Stimulated activated CD4-positive, alpha-beta T cell treated with anti-CD3 and anti-CD28 coated beads, TNF-alpha, amount 100 ng/mL, for 4 hours (primary cell): ENCODE measurements at places on chromosomes 12 and 14.

- DNase-seq: no peak
Observed at GRCh38 chr12:71721783-71722505, 32.7 kb upstream of the RAB21 start.

DNA sequence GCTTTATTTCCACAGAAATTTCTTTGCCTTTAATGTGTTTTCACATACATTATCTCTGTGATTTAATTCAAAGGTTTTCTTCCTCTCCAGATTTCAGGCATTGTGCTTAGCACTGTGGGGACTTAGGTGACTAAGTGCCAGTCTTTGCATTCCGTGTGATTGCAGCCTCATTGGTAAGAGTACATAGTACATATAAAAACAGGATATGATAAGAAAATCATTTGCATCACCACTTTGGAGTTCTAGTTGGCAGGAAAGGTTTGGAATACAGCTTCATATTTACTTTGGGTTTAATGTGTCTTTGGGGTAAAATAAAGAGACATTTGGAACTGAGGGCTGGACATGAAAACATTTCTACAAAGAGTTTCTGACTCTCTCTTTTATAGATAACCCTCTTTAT lies 37.8 kb upstream of the C12orf75 start:
- no peak for DNase-seq

DNA sequence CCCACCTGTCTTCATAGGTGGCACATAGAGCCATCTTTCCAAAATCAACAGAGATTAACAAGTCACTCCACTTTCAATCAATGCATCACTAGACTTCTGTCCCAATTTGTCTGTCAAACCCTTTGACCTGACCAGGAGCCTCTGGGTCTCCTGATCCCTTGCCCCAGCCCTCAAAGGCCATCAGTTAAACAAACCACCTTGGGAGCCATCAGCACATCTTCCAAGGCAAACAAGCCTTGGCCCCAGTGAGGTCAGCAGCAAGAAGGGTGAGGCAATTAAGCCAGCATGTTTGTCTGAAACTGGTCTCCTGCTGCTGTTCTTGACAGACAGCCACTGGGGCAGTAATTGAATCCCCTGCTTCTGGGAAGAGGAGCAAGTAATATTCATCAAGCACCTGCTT lies 742.8 kb upstream of the TBX3 start:
- DNase-seq: no peak

GRCh38 chr14:81765651-81766275 lies 232.1 kb upstream of the SEL1L start:
- no peak for DNase-seq

DNA sequence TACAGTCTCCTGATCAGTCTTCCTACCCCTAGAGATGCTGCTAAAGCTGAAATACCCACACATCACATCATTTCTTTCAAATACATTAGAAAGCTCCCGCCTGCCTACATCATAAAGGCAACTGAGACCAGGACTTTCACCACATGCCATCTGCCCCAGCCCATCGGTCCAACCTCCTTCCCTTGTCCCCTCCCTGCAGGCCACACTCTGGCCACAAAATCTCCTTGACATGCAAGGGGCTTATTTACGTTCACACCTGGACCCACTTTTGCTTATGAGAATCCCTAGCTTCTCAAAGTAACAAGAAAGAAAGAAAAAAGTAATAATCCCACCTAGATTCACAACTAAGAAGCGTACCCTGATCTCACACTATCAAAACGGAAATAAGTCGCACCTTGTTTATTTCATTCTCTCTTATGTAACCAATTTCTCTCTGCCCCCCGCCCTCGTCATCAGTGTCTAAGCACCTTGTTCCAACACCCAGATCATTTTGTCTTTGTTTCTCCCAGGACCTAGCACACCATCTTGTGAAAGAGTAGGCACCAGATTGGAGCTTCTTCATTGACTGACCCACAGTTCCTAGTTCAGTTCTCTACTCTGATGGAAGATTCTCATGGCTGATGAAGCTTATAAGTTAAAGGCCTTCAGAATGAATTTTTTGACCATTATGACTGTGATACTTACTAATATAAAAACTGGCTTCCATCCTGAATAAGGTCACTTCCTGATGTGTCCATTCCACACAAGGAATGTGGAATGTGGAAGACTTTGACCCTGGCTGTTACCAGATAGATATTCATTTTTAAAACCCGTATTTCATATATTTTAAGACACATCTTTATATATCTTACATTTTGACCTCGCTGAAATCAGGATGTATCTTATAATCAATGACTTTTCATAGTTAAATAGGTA lies 7.7 kb downstream of the WSB2 start:
- DNase-seq: no peak

- DNase-seq: no peak
Observed at GRCh38 chr14:26730929-26731618, 133.2 kb upstream of the NOVA1 start.

DNA sequence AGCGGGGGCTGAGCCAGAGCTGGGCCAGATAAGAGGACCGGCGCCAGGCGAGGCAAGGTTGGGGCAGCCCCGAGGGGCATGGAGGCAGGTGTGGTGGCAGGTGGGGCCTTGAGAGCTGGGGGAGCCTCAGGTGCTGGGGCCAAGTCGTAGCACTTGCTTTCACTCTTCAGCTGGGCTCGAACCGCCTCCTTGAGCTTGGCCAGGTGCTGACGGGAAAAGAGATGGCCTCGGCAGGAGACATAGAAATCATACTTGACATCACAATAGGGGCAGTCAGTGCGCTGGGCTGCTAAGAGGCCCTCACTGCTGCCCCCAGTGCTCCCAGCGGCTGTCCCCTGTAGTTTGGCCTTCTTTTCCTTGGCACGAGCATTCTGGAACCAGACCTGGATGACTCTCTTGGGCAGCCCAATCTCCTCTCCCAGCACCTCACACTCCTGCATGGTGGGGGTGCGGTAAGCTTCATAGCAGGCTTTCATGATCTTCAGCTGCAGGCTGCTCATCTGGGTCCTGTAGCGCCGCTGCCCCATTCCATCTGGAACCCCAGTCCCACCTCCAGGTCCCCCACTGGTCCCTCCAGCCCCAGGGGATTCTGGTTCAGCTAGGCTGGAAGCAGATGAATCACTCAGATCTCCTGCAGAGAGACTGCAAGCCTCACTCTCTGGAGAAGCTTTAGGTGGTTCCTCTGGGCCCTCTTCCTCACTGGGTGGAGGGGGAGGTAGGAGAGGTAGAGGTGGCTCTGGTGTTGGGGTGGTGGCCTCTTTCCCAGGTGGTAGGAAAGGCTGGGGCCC lies 28.1 kb downstream of the ZFHX2 start:
- DNase-seq: no peak

DNA sequence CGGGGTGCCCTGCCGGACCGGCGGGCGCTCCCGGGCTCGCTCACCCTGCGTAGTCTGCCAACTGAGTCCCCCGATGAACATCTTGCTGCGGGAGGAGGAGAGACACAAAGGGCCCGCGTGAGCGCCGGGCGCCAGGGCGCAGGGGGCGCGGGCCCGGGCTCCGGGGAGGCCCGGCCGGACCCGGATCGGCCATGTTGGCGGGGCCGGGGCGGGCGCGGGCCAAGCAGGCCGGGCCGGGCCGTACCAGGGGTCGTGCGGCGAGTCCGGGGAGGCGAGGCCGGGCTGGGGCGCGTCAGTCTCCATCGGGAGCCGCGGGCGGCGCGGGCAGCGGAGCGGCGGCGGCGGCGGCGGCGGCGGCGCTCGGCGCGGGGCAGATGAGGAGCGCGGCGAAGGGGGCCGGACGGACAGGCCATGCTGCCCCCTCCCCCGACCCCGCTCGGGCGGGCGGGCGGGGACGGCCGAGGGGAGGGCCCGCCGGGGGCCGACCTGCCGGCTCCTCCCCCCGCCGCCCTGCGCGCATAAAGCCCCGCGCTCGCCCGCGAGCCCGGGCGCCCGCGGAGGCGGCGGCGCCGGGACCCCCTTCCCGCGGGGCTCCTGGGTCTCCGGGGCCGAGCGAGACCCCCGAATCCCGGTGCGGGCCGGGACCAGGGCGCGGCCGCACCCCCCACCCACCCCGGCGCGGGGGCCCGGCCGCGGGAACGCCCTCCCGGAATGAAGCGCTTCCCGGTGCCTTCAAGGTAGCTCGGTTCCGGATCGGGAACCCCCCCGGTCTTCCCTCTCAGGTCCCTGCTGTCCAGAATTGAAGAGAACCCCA lies at the start of gene MSI1:
MSI1 (minus strand) TSS at position 376 of the 814 bp plus-strand sequence; CDS start at position 303, 73 bp downstream.
- DNase-seq: no peak

DNA sequence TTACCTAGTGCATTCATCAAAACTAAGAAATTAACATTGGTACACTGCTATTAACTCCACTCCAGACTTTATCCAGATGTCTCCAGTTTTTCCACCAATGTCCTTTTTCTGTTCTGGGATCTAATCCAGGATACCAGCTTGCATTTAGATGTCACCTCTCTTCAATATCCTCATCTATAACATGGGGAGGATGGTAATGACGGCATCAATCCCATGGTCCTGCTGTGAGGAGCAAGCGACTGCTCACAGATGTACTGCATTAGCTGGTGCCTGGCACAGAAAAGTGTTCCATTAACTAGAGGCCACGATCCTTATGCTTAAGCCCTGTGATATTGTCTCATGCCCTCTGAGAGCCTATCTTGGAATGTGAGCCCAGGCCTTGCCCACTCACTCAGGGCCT lies 53.8 kb downstream of the CALM1 start:
- DNase-seq: no peak

- no peak for DNase-seq
Observed at GRCh38 chr14:95191445-95192199, 34.3 kb upstream of the DICER1 start.

GRCh38 chr12:115761784-115762183 lies 515.7 kb downstream of the MED13L start:
- no peak for DNase-seq

GRCh38 chr12:112714166-112714710 lies 77.3 kb upstream of the RPH3A start:
- DNase-seq: no peak

GRCh38 chr14:24705840-24706239 lies 71.8 kb upstream of the GZMB start:
- no peak for DNase-seq

DNA sequence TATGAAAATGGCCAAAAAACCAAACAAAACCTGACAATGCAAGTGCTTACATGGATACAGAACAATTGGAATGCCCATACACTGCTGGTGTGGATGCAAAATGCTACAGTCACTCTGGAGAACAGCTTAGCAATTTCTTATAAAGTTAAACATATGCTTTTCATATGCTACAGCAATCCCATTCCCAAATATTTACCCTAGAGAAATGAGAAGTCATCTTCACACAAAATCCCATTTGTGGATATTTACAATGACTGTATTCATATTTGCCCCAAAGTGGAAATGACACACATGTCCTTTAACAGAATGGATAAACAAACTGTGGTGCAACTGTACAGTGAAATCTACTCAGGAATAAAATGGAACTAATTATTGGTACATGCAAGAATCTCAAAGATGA lies 20.4 kb downstream of the SAV1 start:
- no peak for DNase-seq

GRCh38 chr14:36243183-36243582 lies 66.7 kb upstream of the PTCSC3 start:
- no peak for DNase-seq

GRCh38 chr12:58711974-58712373 lies 208.3 kb downstream of the LRIG3 start:
- DNase-seq: no peak

GRCh38 chr12:49332891-49333371 lies 4.1 kb downstream of the C1QL4 start:
- DNase-seq: no peak

GRCh38 chr14:52185178-52185577 lies 82.3 kb upstream of the PTGDR start:
- no peak for DNase-seq

DNA sequence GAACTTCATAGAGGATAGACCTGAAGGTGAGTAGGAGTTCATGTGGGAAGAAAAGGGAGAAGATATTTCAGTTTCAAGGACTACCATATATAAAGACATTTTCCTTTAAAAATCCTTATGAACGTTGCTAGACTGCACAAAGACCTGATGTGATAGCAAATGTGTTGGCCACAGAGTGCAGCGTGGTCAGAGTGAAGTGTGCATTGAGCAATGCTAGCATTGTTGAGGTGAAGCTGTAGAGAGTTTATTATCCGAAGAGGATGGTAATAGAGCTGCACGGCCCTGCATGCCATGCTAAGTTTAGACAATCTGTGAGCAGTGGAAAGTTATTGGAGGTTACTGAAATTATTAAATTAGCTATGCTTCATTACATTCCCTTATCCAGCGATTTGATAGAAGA lies 413.0 kb downstream of the CCDC91 start:
- no peak for DNase-seq

GRCh38 chr12:49364989-49365388 lies 2.3 kb upstream of the SPATS2 start:
- no peak for DNase-seq

DNA sequence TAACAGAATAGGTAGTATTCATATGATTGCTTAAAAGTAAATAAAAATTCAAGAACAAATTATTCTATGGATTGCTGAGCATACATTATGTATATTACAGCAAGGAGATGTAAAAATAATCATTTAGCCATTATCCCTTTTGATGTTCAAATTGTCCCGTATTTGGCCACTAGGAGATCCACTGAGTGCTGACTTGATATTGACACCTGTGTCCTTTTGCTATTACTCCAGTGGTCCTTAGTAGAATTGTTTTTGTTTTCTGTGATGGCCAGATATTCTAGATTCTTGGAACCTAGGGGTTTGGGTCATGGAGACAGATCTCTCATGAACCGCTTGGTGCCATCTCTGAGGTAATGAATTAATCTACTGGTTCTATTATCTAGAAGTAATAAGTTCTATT lies 16.8 kb downstream of the ERO1A start:
- DNase-seq: no peak

- DNase-seq: no peak
Observed at GRCh38 chr14:23160924-23161522, 22.4 kb downstream of the SLC7A8 start.

- no peak for DNase-seq
Observed at GRCh38 chr12:7512553-7512952, 9.0 kb upstream of the CD163 start.

DNA sequence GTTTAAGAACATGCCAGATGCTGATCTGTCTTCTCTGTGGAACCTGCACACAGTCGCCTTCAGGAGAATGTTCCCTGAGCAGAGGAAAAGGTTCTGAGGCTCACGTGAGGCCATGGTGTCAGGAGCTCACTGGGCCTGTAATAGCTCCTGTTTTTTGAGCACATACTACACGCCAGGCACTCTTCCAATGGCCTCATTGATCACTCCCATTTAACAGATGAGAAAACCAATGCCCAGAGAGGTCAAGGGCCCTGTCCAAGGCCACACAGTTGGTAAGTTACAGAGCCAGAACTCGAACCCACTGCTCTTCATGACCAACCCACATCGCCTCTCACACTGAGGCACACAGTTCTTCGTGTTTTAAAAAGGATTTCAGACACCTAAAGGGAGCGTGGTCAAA lies 7.3 kb upstream of the HHIPL1 start:
- DNase-seq: no peak
